ENCODE measurements at places on chromosomes 5 and 9. TPM values are rescaled to one million over a fixed set of nuclear protein-coding genes. Genes with fewer than 3 reads are reported as not detected.

GARNL3 gene
- total RNA-seq, result 3.4 TPM

INSL6 gene
- total RNA-seq, result not detected

FAM153A gene
- total RNA-seq, result under 0.01 TPM

PARP8 gene
- 13.7 TPM for total RNA-seq

TAF9 gene
- 102 TPM for total RNA-seq

VCAN gene
- total RNA-seq, result 205 TPM

FANCC gene
- 5.8 TPM for total RNA-seq

C9 gene
- total RNA-seq, result not detected

TERT gene
- not detected for total RNA-seq

CDO1 gene
- not detected for total RNA-seq

RNF208 gene
- 0.34 TPM for total RNA-seq

SAP30L gene
- 27.3 TPM for total RNA-seq

ENTREP1 gene
- total RNA-seq, result 0.68 TPM

PKD2L2 gene
- not detected for total RNA-seq

AFF4 gene
- 49.6 TPM for total RNA-seq

ADAMTS12 gene
- under 0.01 TPM for total RNA-seq

PCDHB2 gene
- 0.34 TPM for total RNA-seq

SLC36A2 gene
- not detected for total RNA-seq

SLC22A4 gene
- total RNA-seq, result 0.71 TPM

WNK2 gene
- 0.34 TPM for total RNA-seq

KIAA0825 gene
- 1.0 TPM for total RNA-seq

CYLC2 gene
- not detected for total RNA-seq

UGCG gene
- 100 TPM for total RNA-seq

MYORG gene
- total RNA-seq, result 14.1 TPM

SPATA31D4 gene
- total RNA-seq, result not detected

GPR150 gene
- total RNA-seq, result 0.21 TPM

GLDC gene
- total RNA-seq, result 0.07 TPM

KCNN2 gene
- under 0.01 TPM for total RNA-seq
